ENCODE measurements at places on chromosomes 7 and 10.

- DNase-seq = no peak
These were observed 4.8 kb downstream of the RUFY2 start for GRCh38 chr10:68402276-68402675.

GRCh38 chr10:113933894-113934532 lies 79.6 kb downstream of the NHLRC2 start:
- DNase-seq = no peak

DNA sequence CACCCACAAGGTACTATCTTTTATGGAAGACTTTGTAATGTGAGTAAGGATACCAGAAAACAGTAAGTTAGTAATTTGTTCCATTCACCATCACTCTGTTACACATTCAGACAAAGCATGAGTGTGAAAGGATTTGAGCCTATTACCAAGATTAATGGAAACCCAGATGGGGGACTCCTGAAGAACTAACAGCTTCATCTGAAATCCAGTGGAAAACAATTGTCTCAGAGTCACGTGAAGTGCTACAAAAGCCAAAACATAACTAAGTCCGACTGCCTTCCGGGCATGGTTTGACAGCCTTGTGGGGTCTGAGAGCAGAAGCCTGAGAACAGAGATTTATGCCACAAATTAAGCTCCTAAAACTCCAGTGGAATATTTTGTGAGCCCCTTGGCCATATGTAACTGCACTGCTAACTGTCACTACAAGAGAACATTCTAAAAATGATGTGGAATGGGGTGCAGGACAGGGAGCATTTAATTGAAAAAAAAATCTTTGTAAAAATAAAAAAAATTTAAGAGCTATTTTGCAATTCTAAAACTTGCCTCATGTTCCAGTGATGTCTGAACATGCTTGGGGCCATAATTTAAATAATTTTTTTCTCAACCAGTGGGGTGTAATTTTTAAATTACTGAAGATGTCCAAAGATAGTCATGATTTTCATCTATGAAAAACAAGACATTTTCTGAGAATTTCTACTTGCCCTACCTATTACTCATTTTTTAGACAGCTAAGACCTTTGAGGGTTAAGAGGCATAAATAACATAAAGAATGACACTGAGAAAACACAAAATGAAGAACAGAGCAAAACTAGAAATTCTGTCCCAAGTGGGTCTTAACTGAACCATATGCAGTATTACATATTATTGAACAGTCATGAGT lies 555.0 kb downstream of the INHBA start:
- no peak for DNase-seq

DNA sequence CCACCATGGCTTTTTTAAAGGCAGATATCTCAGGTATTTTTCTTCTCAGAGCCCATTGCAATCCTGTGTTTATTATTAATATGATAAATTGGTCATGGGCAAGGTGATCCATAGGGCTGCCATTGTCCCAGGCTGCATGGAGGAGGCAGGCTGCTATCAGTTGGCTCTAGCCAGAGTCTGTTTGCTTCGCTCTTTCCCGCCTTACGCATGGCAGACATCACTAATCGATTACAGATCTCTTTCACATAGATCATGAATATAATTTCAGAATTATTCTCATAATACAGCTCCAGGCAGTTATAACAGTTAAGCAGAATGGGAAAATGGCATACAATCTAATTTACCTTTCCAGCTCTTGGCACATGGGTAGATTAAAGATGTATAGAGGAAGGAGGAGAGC lies 30.4 kb upstream of the HABP2 start:
- no peak for DNase-seq

- no peak for DNase-seq
These were observed 23.4 kb downstream of the IRF5 start for GRCh38 chr7:128961030-128961659.

GRCh38 chr7:44472843-44473242 lies 17.6 kb downstream of the NUDCD3 start:
- DNase-seq = no peak

DNA sequence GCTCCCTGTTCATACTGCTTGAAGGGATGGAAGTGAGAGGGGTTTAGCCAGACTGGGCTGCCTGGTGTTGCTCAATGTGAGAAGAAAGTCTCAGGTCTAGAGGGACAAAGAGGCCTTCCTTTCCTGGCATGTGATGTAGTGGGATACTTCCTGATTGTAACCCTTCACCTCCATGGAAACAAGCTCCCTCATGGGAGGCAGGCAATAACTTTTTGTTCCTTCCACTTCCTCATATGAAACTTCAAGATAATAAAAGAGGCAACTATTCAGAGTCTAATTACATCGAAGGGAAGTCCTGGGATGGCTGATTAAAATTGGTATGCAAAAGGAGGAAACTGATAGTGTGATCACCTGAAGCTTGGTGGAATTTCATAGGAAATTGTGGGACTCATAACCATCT lies 84.1 kb upstream of the ETV1 start:
- no peak for DNase-seq

GRCh38 chr10:50850578-50851230 lies 34.7 kb downstream of the A1CF start:
- no peak for DNase-seq

DNA sequence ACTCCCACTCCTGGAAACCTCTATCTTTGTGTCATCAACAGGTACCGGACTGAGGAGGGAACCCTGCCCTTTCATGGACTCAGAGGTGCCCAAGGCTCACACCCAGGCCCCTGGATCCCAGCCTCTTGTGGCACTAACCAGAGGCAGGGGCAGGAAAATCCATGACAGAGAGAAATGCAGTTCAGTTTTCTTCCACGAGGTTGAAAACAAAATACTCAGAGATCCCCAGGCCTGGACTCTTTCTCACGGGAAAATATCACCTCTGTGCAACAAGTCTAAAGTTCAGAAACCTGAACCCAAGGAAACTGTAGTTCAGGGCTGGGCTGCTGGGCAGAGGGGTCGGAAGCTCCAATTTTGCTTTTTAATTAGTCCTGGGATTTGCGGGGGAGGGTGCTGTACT lies 21.4 kb upstream of the OPN4 start:
- no peak for DNase-seq

- no peak for DNase-seq
These were observed 396.8 kb downstream of the KCNMA1 start for GRCh38 chr10:77240706-77241349.

GRCh38 chr7:76202666-76203030 lies 952 bp downstream of the SRRM3 start:
- DNase-seq = no peak

DNA sequence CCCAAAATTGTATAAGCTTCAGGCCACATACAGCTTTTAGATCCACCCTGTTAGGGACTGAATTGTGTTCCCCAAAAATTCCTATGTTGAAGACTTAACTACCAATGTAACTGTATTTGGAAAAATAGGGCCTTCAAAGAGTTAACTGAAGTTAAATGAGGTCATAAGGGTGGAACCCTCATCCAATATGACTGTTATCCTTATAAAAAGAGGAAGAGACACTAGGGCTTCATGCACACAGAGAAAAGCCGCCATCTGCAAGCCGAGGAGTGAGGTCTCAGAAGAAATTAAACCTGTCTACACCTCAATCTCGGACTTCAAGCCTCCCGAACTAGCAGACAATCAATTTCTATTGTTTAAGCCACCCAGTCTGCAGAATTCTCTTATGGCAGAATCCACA lies 317.9 kb upstream of the NFE2L3 start:
- no peak for DNase-seq

DNA sequence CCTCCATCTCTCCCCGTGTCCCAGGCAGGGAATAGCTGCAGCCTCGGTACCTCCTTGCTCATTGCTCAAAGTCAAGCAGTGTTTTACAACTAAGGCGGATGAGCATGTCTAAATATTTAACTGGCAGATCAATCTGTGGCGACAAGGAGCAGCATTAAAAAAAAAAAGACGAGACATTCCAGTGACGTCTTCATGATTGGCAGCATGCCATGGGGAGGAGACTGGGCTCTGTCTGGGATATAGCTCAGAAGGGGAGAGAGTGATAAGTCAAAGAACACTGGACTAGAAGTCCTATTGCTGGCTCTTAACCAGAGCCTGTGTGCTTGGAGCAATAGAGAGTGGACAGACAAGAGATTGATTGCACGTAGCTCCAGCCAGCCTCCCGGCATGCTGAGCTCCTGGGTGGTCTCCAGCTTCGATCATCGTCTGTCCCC lies 287.5 kb upstream of the PODXL start:
- DNase-seq = no peak

DNA sequence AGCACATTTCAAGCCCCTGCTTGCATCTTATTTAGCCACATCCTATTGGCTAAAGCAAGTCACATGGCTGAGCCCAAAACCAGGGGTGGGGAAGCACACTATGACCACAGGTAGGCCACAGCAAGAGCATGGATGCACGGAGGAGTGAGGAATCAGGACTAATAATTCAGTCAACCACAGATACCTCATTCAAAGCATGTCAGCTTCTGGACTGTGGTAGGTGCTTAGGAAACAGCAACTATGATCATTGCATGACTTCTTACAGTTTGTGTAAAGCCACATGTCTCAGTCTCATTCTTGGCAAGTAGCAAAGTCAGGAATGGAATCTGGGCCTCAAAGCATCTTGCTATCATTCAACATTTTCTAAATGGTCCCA lies 79.0 kb upstream of the EMX2 start:
- no peak for DNase-seq

DNA sequence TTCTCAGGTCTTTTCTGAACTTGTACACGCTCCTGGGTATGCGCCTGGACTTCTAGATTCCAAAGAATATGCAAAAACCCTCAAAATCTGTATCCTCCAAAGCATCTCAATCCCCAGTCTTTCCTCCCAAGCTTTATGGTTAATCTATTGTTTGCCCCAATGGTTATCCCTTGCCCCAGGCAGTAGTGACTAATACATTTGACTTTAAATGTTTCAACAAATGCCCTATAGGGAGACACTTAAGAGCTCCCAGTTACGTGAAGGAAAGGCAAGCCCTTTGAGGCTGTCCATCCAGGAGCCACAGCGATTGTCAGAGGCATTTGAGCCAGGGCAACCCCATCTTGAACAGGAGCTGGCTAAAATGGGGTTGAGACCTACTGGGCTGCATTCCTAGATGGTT lies 12.7 kb upstream of the FOXL3 start:
- DNase-seq = no peak

GRCh38 chr7:142974626-142975025 lies 12.5 kb upstream of the KEL start:
- no peak for DNase-seq

DNA sequence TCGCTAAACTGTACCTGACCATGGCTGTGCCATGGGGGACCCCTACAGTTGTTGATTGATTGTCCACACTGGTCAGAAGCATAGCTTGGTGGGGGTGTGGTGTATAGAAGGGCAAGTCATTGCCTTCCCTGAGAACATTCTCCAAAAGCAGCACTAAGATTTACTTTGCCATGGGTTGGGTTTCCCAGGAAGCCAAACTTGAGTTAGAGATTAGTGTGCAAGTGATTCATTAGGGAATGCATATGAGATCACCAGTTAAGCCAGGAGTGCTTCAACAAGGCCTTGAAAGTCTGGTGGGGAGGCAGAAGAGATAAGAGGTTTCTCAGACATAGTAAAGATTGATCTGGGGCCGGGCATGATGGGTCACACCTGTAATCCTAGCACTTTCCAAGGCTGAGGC lies 21.4 kb upstream of the TPST1 start:
- no peak for DNase-seq

GRCh38 chr7:159078911-159079270 lies 65.8 kb downstream of the VIPR2 start:
- DNase-seq = no peak

- no peak for DNase-seq
These were observed 57.6 kb downstream of the RNLS start for GRCh38 chr10:88525371-88526069.

- DNase-seq = no peak
These were observed 18.5 kb downstream of the ANTXRL start for GRCh38 chr10:46305079-46305818.

DNA sequence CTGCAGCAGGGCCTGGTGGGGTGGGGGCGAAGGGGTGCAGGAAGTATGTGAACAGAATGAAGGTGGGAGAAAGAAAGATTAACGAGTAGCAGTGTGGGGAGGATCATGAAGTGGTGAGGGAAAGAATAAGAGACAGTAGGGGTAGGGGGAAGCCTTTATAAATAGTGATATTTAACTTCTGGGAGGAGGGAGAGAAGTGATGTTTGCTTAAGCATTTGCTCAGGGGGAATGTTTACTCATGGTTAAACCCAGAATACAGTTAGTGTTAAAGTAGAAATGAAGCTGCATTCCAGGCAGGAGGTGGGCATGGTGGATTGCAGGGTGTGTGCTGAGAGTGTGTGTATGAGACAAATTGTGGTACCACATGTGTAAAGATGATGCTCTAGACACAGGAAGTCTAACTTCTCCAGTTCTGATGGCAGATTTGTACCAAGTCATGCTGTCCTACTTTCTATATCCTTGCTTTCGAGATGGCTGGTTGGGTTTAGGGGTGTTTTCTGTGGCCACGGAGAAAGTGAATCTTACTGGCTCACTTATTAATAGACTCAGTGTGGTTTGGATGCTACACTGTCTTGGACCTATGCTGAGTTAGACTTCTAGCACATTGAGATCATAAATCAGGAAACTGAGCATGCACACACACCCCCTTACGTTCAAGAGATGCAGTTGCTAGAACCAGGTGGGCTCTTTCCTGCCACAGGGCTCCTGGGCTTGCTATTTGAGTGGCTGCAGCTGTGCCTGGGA lies 10.6 kb upstream of the DNMBP start:
- no peak for DNase-seq

- DNase-seq = no peak
These were observed 52.2 kb downstream of the MAGI2 start for GRCh38 chr7:79401254-79401653.

- DNase-seq = no peak
These were observed 128.8 kb upstream of the SMIM30 start for GRCh38 chr7:113247198-113247597.

GRCh38 chr7:50315739-50316671 lies 11.5 kb downstream of the IKZF1 start:
- no peak for DNase-seq

DNA sequence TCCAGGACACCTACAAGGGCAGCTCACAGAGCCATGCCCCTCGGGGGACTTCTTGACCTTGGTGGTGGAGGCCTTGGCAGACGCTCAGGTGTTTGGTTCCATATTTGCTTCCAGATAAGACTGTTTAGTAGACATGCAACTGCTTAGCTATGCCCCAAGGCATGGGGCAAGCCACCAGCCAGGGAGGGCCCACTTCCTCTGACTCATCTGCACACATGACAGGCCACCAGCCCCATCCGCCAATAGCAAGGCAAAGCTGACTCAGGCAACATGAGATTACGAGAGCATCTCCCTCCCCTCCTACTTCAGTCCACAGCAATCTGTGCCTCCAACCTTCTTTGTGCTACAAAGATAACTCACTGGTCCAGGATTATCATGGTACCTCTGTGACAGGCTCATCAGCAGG lies 54.9 kb downstream of the KCNMA1 start:
- no peak for DNase-seq

GRCh38 chr7:29139191-29139590 lies 7.1 kb downstream of the CPVL start:
- DNase-seq = no peak

GRCh38 chr10:13939391-13939790 lies 352.6 kb downstream of the PRPF18 start:
- no peak for DNase-seq
